ENCODE measurements at places on chromosomes 6 and 20.
A peak's percentile ranks its signal among the peaks of the same experiment; 100 is the strongest.

DNA sequence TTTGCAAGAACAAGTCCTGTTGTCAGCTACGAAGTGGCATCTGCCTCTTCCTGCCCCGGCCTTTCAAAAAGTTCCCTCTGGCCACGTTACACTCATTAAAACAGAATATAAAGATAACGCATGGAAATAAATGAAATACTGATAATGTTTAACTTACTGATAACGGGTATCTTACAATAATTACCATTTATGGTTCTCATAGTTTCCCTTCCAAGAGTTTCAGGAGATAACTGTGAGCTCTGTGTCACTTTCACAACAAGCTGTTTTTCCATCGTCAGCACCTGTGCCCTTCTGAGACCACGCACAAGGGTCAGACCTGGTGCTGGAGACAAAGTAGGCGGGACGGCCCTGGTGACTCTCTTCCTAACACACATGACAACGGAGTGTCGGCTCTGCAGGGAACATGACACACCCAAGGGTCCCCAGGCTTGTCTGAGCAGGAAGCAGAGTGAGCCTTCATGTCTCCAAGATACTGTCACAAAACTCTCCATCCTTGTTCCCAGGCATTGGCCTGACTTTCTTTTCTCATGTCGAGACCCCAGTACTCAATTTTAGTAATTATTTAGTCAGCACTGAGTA is 86.2 kb upstream of the THBS2 start:
- DNase-seq, result no peak

- no peak for DNase-seq
These were observed 74.8 kb downstream of the PHACTR1 start for GRCh38 chr6:12791371-12791770.

- no peak for DNase-seq
These were observed 169.1 kb upstream of the SHLD1 start for GRCh38 chr20:5580940-5581708.

- DNase-seq, result peak; percentile 44
These were observed 3.8 kb upstream of the STX16 start for GRCh38 chr20:58647162-58647795.

GRCh38 chr6:94052749-94053148 is 633.4 kb upstream of the EPHA7 start:
- DNase-seq, result no peak

- no peak for DNase-seq
These were observed 214.7 kb downstream of the PLCB1 start for GRCh38 chr20:8346700-8347270.

- DNase-seq, result no peak
These were observed 169.5 kb upstream of the THEMIS start for GRCh38 chr6:128070406-128070805.

GRCh38 chr20:18922898-18923297 is 109.3 kb downstream of the SCP2D1 start:
- no peak for DNase-seq

GRCh38 chr20:50331469-50332363 is 141.1 kb downstream of the CEBPB start:
- no peak for DNase-seq

DNA sequence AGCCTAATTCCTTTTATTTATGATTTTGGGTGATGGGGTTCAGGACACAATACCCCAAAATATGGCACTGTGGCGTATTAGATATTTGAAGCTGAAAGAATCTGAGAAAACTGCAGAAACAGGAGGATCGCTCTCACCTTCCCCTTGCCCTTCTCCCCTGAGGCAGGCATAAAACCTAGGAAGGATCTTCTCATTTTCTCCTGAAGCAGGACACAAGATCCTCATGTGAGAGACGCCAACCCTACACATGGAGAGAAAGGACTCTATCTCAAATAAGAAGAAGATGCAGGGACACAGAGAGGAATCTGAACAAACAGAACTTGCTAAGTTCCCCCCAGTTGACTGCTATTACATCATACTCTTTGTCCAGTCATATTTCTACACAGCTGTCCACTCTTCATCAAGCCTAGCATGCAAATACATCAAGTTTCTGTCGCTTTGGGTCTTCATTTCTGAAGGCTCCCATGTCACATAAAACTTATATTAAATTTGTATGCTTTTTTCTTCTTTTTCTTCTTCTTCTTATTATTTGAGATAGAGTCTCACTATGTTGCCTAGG is 109.0 kb downstream of the DTNBP1 start:
- no peak for DNase-seq

GRCh38 chr20:52838510-52839241 is 133.5 kb upstream of the TSHZ2 start:
- no peak for DNase-seq
